Natural killer cell treated with Interleukin-12 subunit alpha and Interleukin-12 subunit beta and Interleukin-15 and Interleukin-18, amount 100 ng/mL, for 72 hours (primary cell): ENCODE measurements at places on chromosomes 1 and 21. TPM values are rescaled to one million over a fixed set of nuclear protein-coding genes. Genes with fewer than 3 reads are reported as not detected.

DNA sequence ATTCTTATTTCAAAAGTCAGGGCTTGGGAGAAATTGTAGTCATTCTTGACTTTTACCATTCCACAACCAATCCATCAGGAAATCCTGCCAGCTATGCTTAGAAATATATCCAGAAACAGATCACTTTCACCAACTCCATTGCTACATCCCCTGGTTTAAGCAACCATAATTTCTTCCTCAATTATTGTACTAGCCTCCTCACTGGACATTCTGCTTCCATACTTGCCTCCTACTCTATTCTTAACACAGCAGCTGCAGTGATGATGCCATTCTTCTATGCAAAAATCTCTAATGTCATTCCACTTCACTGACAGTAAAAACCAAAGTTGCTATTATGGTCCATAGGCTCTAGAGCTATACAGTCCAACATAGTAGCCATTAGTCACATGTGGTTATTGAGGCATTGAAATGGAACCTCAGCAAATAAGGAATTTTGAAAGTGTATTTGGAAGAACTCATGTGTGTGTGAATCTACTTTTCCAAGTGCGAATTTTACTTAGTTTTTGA is 110.7 kb upstream of the KIAA0040 start:
- no peak for DNase-seq

TAL1 gene
- 1.7 TPM for total RNA-seq

SLAMF9 gene
- not detected for total RNA-seq

DNA sequence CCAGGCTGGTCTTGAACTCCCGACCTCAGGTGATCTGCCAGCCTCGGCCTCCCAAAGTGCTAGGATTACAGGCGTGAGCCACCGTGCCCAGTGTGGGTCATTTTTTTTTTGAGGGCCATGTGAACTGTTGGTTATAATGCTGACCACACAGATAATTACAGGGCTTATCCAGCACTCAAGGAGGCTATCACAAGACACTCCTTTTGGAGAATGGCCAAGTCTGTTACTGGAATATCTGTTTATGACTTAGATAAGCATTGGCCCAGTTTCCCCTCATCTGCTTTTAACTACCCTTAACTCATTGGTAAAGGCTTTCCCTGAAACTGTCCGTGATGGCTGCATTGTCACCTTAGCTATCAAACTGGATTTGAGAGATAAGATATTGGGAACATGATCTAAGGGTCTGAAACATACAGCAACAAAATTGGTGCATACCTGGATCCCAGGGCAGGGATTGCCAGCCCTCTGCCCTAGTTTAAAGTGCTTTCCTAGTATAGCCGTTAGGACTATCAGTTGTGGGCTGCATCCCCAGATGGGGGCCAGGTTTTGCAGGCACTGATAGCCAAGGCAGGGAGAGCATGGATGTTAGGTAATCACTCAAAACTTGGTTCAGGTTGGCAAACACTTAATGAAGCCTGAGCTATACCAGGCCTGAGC is 15.6 kb downstream of the SZT2 start:
- no peak for DNase-seq

SLC45A1 gene
- total RNA-seq: 0.26 TPM

- DNase-seq: no peak
Measured at GRCh38 chr1:100942304-100943046, 46.6 kb downstream of the SLC30A7 start.

- no peak for DNase-seq
Measured at GRCh38 chr1:14866911-14867612, 268.6 kb downstream of the KAZN start.

DNA sequence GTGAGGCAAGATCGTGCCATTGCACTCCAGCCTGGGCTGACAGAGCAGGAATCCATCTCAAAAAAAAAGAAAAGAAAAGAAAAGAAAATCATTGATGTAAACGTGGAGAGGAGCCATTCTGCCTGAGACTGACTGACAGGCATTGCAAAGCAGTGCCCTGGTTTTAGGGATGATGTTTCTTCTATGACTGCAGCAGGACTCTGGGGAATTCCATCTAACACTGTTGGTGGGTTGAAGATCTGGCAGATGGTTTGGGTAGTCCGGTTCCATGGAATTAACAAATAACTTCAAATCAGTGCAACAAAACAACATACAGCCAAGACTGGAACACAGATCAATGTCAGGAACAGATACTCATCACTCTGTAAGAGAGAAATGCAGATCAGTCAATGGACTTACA is 17.8 kb upstream of the LAMC2 start:
- DNase-seq: no peak

- no peak for DNase-seq
Measured at GRCh38 chr1:218324226-218324580, 20.9 kb upstream of the TGFB2 start.

SMPDL3B gene
- 0.33 TPM for total RNA-seq

DNA sequence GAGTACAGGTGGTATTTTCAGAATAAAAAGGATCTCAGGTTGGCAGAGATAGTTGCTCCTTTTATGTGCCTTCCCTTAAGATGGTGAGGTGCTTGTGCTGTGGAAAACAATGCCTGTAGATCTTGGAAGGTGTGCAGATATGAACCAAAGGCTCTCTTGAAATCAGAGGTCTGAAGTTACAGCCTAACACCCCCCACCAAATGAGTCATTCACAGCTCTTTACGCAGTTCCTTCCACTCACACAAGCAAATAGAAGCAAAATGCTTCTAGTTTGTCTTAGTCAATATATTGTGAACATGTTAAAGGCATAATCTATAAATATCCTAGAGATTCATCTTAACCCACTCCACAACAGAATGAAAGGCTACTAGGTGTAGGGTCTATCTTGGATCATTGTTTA is 128.9 kb upstream of the NR5A2 start:
- no peak for DNase-seq
